ENCODE measurements at places on chromosomes 5 and 9.

GRCh38 chr5:178106556-178107239, 6.6 kb upstream of the N4BP3 start:
- no peak for DNase-seq

GRCh38 chr5:93807846-93808245, 66.4 kb upstream of the POU5F2 start:
- no peak for DNase-seq

- DNase-seq, result no peak
Measured at GRCh38 chr5:133985540-133986180, 17.2 kb upstream of the C5orf15 start.

DNA sequence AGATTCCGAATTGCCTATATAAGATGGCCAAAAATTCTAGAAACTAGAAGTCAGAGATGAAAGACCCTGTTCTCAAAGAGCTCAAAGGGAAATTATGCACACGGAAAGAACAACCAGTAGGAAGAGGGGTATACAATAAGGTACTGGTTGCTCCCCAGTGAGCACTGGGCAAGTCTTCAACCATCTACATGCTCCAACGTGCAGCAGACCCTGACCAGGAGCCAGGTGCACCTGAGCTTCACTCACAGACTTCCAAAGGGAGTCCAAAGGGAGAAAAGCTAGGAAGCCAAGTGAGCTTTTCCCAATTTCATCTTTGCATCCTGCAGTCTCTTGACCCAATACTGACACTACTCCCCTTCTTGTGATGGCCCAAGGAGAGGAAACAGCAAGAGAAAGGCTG, 3.9 kb downstream of the REEP5 start:
- DNase-seq, result no peak

- DNase-seq, result no peak
Measured at GRCh38 chr5:84634256-84634655, 249.6 kb upstream of the EDIL3 start.

- no peak for DNase-seq
Measured at GRCh38 chr9:105144076-105144475, 100.4 kb upstream of the SLC44A1 start.

GRCh38 chr5:127564002-127564769, 46.7 kb downstream of the PRRC1 start:
- no peak for DNase-seq
